CD14-positive monocyte (primary cell): ENCODE measurements at places on chromosomes 3 and 15. TPM values are rescaled to one million over a fixed set of nuclear protein-coding genes. Genes with fewer than 3 reads are reported as not detected.
A peak's percentile ranks its signal among the peaks of the same experiment; 100 is the strongest.

The IL12A gene
- not detected for polyA plus RNA-seq

The ZNF106 gene
- 121 TPM for polyA plus RNA-seq

The CHST13 gene
- 41.8 TPM for polyA plus RNA-seq

GRCh38 chr3:108461661-108462111, 48.7 kb downstream of the MYH15 start:
- H3K4me1 ChIP-seq, result peaks cover 4% of the 10 kb centered on the region
- H3K27ac ChIP-seq, result no peak overlapping the region
- H3K36me3 ChIP-seq, result no peaks in the 10 kb centered on the region
- H3K4me3 ChIP-seq, result no peak overlapping the region

- H3K27me3 ChIP-seq, result no peaks in the 10 kb centered on the region
- no peak overlapping the region for H3K4me3 ChIP-seq
- H3K27ac ChIP-seq, result no peak overlapping the region
- no peaks in the 10 kb centered on the region for H3K4me1 ChIP-seq
Observed at GRCh38 chr15:67691450-67691849, 133.9 kb upstream of the SKOR1 start.

- H3K36me3 ChIP-seq, result no peaks in the 10 kb centered on the region
- H3K27ac ChIP-seq, result no peak overlapping the region
- no peaks in the 10 kb centered on the region for H3K27me3 ChIP-seq
- DNase-seq, result peak; percentile 16
- H3K4me3 ChIP-seq, result no peak overlapping the region
Observed at GRCh38 chr3:38950581-38950980, 101.2 kb downstream of the SCN11A start.

GRCh38 chr3:156317462-156318074, 197.2 kb downstream of the KCNAB1 start:
- no peak overlapping the region for H3K27ac ChIP-seq
- H3K36me3 ChIP-seq, result no peaks in the 10 kb centered on the region
- peaks cover 9% of the 10 kb centered on the region for H3K4me1 ChIP-seq
- DNase-seq, result peak; percentile 45
- H3K4me3 ChIP-seq, result no peak overlapping the region
- H3K27me3 ChIP-seq, result no peaks in the 10 kb centered on the region

DNA sequence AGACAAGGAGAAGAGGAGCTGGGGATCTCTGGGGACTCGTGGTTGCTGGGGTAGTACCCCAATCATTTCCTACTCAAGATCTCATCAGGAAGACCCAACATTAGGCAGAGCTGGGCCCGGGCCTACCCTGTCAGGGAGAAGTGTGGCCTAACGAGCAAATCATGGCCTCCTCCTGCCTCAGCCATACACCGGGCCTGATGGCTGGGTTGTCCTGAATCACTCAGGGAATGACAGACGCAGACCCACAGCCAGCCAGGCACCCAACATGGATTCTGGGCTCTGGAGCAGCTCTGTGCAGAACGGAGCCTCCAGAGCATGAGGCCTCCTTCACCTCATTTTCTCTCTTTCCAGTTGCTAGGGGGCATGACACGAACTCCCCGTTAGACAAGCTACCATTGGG, 19.7 kb downstream of the ITGA11 start:
- DNase-seq, result no peak
- no peaks in the 10 kb centered on the region for H3K4me1 ChIP-seq
- H3K36me3 ChIP-seq, result no peaks in the 10 kb centered on the region
- no peak overlapping the region for H3K4me3 ChIP-seq
- no peak overlapping the region for H3K27ac ChIP-seq

GRCh38 chr15:59723687-59724346, 34.7 kb upstream of the BNIP2 start:
- no peak overlapping the region for H3K27ac ChIP-seq
- H3K4me3 ChIP-seq, result no peak overlapping the region
- DNase-seq, result no peak
- no peaks in the 10 kb centered on the region for H3K27me3 ChIP-seq

GRCh38 chr3:127135241-127136023, 57.5 kb upstream of the PRR23E start:
- peaks cover 6% of the 10 kb centered on the region for H3K27me3 ChIP-seq
- H3K4me1 ChIP-seq, result no peaks in the 10 kb centered on the region
- DNase-seq, result no peak
- H3K36me3 ChIP-seq, result no peaks in the 10 kb centered on the region
